Activated CD8-positive, alpha-beta memory T cell treated with anti-CD3 and anti-CD28 coated beads for 4 hours (primary cell): ENCODE measurements at places on chromosomes 6 and 20.

- no peak for DNase-seq
These were observed 15.5 kb upstream of the MROH8 start for GRCh38 chr20:37194621-37195417.

GRCh38 chr6:16441262-16441661 lies 202.9 kb downstream of the GMPR start:
- DNase-seq = no peak

DNA sequence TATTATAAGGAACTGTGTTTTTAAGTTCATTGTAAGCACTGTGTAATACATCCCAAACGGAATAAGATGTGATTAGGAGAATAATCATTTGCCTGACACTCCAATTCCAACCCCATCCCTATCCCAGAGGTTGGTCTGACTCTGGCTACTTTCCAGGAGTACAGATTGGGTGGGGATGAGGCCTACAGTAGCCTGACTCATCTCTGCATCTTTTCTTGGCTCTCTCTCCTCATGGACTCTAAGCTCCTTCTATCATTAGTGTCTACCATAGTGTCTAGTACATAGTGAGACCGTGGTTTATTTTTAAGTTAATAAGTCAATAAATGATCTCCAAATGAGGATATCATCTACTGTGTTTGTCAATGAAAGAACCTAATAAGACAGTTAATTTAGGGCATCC lies 92.2 kb upstream of the CNKSR3 start:
- no peak for DNase-seq

GRCh38 chr6:113246186-113246585 lies 611.0 kb upstream of the MARCKS start:
- no peak for DNase-seq

DNA sequence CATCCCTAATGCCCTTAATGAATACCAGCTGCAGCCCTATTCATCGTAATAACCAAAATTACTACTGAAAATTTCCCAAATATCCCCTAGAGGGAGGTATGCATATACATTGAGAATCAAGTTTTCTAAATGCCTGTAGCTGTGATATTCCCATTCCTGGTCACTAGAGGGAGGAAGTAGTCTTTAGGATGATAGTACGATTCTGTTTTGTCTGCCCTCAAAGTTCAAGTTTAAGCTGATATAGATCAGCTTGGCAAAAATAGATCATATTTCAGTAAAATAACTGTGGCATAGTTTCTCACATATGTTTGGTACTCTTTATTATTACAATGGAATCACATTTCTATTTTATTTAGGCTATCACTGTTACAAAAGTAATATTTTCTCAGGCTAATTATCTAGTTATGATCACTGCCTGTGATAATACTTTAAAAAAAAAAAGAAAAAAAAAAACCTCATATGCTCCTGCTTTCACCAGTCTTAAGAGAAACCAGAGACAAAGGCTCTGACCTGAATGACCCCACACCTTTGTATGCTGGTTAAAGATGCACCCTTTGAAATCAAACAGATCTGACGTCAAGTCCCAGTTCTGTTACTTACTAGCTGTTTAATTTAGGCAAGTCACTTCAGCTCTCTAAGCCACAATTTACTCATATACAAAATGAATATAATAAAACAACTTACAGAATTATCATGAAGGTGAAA lies 11.0 kb downstream of the TSPYL1 start:
- no peak for DNase-seq

GRCh38 chr20:2814587-2815051 lies at the start of gene C20orf141:
Gene C20orf141, plus strand, starts transcription at chr20:2814987. Its CDS starts 198 bp downstream, at chr20:2815185.
- DNase-seq = no peak

GRCh38 chr20:2405693-2406065 lies 25.0 kb downstream of the TGM6 start:
- no peak for DNase-seq

DNA sequence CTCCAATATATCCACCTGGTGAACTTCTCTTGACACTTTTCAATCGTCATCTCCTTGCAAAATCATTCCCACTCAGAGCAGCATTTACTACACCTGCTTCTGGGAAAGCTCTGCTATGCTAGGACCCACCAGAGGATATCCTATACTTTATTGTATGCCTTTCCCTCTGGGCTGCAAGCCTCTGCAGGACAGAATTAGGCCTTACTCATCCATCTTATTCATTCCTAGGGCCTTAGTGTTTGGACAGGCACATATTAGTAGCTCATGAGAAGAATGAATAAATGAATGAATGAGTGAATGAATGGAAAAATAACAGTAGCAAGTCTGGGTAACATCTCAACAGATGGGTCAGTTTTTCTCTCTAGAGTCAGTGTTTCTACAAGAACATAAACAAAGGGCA lies 216.1 kb downstream of the MAFB start:
- DNase-seq = no peak

DNA sequence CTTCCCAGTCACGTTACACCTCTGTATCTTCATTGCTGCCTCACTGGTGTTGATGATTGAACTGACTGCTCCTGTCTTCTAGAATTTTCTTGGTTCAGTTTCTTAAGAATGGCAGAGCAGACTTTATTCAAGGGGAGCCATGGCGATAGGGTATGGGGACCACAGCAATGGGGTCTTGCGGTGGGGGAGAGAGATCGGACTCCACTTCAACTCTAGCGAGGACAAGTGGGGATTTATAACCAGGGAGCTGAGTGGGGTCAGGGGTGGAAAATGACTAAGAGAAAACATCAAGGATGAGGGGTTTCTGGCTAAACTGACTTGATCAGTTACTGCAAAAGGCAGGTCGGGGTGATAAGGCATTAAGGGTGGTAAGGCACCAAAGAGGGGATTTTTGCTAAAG lies 156.4 kb downstream of the CD83 start:
- DNase-seq = no peak

DNA sequence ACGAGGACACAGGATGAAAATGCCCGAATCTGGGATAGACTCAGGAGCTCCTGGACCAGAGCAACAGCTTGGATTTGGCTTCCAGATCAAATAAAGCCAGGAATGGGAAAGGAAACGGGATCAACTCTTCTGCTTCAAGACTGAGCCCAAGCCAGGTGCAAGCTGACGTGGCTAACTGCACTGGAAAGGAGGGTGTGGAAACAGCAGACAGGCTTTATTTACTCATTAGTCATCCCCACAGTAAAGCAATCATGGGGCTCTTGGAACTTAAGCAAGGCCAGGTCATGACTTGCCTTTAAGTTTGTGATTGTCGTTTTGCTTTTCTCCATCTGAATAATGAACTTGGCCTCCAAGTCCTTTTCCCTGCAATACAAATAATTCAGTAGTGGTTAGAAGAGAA lies 45.2 kb downstream of the KIF16B start:
- no peak for DNase-seq

- DNase-seq = no peak
These were observed 71.1 kb downstream of the ASCC3 start for GRCh38 chr6:100810015-100810414.

GRCh38 chr6:87436435-87436834 lies 28.7 kb downstream of the CFAP206 start:
- no peak for DNase-seq

DNA sequence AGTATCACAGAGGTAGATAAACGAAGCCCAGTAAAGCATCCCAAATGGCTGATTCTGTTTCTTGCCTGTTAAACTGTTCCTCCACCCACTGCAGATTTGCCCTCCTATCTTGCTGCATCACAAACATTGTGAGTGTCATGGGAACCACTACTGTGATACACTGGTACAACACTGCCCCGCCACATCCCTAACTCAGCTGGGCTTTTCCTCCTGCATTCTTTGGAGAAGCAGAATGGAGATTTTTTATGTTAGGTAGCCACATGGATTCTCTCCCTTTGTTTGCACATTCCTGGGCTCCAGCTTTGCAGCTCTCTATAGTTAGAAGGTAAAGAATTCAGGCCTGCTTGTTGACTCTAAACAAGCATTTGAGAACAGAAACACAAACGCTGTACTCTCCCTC lies 234.1 kb downstream of the TMEM242 start:
- no peak for DNase-seq
